ENCODE measurements at places on chromosomes 2 and 18.

GRCh38 chr2:127072396-127072795 lies 34.6 kb downstream of the BIN1 start:
- DNase-seq: no peak

DNA sequence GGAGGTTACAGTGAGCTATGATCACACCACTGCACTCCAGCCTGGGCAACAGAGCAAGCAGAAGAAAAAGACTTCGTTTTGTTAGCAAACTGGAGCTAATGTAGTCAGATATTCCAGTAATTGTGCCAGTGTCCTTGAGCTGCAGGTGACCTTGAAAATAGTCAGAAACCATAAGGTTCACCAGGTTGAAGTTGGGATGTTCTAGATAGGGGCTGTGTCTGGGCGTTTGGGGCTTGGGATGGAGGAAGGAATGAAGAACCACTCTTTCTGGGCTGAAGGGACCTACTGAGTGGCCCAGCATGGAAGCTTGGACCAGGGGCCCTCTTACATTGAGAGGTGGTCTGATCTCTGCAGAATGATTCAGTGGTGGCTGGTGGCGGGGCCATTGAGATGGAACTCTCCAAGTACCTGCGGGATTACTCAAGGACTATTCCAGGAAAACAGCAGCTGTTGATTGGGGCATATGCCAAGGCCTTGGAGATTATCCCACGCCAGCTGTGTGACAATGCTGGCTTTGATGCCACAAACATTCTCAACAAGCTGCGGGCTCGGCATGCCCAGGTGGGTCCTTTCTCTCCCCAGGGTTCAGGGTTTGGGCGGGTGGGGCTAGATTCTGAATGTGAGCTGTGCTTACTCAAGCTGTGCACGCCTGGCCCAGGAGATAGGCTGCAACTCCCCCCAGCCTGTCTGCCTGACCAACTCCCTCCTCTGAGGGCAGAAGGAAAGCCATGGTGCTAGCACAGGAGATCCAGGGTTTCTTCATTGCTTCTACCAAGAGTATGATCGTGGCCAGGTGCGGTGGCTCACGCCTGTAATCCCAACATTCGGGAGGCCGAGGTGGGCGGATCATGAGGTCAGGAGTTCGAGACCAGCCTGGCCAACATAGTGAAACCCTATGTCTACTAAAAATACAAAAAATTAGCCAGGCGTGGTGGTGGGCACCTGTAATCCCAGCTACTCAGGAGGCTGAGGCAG lies 17.1 kb downstream of the CCT7 start:
- DNase-seq: no peak

- DNase-seq: no peak
Observed at GRCh38 chr2:21452263-21452662, 328.5 kb downstream of the TDRD15 start.

DNA sequence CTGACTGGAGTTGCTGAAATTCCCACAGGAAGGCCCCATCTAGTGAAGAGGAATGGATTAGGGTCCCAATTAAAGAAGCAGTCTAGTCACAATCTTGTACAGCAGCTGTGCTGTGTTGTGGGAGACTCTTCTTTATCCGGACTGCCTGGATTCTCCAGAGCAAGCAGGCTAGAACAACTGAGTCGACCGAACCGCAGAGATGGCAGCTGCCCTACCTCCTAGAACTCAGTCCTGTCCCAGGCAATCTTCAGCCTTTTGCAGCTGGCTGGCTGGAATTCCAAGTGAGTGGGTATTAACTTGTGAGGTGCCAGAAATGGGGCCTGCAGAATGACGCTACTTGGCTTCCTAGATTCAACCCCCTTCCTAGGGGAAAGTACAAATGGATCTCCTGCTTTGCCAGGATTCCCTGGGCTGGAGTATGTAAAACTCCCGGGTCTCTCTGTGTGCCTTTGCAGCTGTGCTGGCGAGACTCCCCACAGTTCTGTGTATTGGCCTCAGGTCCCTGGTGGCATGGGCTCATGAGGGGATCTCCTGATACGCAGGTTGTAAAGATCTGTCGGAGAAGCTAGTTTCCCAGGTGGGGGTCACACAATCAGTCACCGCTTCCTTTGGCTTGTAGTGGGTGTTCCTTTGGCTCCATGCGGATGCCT lies 1952.6 kb upstream of the LRRTM1 start:
- DNase-seq: no peak

- no peak for DNase-seq
Observed at GRCh38 chr2:182318466-182319220, 108.2 kb downstream of the PDE1A start.

- no peak for DNase-seq
Observed at GRCh38 chr2:105804266-105804665, 59.6 kb downstream of the NCK2 start.

DNA sequence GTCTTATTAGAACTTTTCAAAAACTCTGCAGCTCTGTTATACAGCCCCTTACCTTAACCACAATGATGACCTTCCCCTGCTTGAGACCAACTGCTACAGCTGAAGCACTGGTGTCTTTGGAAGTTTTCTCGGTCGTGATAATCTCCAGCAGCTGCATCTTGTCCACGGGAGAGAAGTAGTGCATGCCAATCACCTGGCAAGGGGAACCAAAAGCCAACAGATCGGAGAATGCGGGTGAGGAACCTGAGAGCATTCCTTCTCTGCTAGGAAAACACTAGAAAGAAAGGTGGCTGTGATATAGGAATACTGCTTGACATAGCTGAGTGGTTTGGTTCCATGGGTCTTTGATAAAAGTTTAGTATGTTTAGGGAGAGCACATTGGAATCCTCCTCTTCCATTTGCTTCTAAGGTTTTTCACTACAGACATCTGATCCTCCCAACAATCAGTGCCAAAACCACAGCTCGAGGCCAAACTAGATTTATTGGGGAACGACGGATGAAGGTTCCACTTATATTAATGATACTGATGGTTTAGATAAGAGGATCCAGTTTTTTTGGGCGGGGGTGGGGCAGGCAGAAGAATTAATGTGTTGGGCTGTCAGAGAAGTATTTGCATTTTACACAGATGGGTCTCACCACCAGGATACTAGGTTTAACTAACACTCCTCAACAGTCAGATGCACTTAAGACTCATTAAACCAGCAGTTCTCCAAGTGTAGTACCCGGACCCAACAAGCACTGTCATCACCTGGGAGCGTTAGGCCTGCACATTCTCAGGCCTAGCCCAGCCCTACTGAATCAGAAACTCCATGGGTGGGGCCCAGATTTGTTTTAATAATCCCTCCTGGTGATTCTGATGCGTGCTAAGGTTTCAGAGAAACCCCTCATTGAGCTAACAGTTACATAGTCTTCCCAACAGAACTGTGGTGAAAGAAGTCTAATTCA lies 22.4 kb downstream of the GAREM2 start:
- DNase-seq: no peak

DNA sequence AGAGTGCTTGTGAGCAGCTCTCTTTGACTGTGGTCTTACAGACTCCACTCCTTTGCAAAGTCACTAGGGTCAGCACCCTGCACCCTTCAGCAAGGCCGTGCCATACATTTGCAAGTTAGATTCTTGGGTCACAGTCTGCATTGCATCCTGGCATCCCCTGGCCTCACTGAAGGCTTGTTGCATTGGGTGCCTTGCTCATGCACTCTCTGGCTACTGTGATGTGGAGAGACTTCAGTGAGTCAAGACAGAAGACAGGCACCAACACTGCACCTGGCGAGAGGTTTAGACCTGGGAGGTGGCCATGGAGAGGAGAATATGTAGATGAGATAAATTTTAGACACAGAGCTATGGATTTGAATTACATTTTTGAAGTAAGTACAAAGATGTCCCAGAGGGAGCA lies 146.4 kb upstream of the COPS8 start:
- no peak for DNase-seq

DNA sequence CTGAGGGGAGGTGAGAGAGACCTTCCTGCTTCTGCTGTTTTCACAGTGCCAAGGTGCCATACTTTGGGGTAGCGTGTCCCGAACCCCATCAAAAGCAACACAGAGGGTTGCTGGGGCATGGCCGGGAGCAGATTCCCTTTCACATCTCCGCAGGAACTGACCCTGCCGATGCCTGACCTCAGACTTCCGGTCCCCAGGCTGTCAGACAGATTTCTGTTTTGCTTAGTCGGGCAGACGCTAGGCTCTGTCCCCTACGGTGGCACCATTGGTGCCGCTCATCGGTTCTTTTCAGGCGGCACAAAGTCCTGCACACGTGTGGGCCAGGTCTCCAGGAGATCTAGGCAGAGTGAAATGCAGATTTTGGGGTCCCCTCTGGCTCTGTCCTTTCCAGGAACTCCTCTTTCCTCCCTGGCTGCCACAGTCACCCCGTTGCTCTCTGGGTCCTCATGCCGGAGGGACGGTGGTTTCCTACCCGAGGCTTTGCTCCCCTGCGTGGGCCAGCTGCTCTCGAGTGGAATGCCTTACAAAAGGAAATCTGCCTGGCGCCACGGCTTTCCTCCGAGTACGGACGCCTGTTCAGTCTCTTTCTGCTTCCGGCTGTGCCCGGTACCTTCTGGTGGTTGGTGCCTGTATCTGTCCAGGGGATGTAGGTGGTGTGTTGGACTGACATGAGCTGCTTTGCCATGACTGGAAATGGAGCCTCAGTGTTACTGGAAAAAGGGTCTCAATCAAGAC lies 39.3 kb downstream of the RTP5 start:
- DNase-seq: no peak

DNA sequence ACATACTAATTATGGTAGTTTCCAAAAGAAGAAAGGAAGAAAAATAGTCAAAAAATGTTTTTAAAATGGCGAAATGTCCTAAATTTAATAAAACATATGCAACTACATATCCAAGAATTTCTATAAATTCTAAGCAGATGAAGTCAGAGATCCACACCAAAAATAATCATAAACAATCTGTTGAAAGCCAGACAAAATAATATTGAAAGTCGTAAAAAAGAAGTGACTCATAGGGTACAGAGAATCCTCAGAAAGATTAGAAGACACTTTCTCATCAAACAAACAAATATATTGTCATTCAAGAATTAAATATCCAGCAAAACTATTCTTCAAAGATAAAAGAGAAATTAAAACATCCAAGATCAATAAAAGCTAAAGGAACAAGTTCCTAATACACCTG lies 281.4 kb upstream of the ZNF804A start:
- DNase-seq: no peak

GRCh38 chr2:205408696-205409095 lies 273.6 kb upstream of the NRP2 start:
- no peak for DNase-seq

DNA sequence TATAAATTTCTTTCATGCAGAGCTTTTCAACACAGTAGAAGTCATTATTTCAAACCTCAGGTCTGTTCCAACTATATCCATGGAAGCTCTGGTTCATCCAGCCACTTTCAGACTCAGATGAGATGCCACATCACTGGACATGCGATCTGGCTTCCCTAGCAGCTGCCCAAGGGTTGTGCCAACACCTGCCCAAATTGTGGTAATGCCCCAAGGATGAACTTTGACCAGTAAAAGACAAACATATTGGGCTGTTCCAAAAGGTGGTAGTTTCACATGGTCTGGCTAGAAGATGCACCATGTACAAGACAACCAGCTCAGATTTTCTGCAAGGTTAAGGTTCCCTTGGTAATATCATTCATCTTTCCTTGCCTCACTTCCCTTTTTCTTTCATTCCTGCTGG lies 101.9 kb downstream of the THADA start:
- DNase-seq: no peak

GRCh38 chr2:112272669-112273068 lies 2.7 kb upstream of the ZC3H6 start:
- DNase-seq: no peak

DNA sequence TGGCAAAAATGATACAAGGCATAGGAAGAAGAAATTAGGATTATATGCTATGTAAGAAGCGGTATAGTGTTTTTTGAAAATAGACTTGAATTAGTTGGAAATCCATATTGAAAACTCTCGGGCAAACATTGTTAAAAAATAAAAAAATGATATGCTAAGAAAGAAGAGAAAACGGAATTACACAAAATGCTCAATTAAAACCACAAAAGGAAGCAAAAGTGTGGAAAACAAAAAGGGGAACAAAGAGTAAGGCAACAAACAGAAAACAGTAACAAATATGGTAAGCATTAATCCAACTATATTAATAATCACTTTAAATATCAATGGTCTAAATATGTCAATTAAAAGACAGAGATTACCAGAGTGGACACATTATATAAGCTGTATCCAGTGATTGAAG lies 58.4 kb downstream of the TXNL1 start:
- DNase-seq: no peak

DNA sequence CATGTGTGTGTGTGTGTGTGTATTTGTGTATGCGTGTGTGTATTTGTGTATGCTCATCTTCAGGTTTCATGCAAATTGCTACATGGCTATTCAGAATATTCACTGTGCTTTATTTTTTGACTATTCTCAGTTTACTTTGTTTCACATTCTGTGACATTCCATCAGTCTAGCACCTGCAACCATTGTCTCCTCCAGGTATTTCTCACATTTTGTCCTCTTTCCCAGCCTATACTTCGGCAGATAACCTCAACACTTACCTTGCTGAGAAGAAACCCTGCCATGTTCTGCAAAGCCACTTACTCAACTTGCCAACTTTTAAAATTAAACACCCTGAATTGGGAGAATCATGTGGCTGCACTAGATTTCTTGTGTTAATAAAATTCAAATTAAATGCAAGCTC lies 135.4 kb upstream of the REG3A start:
- DNase-seq: no peak

DNA sequence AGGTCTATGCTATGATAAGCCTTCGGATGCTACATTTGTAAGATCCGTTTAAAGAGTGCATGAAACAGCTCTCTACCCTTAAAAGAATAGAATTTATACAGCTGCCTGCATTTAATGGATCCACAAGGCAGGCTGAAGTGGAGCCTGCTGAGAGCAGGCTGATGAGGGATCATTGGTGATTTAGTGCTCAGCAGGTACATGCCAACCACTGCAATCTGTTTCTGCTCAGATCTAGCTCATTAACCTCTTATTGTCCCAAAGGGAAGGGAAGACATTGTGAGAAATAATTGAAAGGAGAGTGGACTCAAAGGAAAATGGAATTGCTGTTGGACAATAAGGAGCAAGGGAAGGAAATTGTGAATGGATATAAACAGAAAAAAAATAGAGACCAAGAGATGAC lies 822.6 kb downstream of the TRIB2 start:
- DNase-seq: no peak

- DNase-seq: no peak
Observed at GRCh38 chr2:205407984-205408383, 274.3 kb upstream of the NRP2 start.

- DNase-seq: no peak
Observed at GRCh38 chr2:28347596-28347995, 45.1 kb upstream of the FOSL2 start.

- DNase-seq: peak; percentile 18
Observed at GRCh38 chr18:21110713-21111345, 784 bp downstream of the ROCK1 start.

Data from NCI-H526 treated with DMSO at 0.1 percent for 48 hours (cell line).